Hematopoietic multipotent progenitor cell treated with erythropoietin and hydrocortisone succinate and interleukin-3 and kit ligand, for 15 days (in vitro differentiated cells): ENCODE measurements at places on chromosomes 11 and 22.

- peak; percentile 11 for DNase-seq
Observed at GRCh38 chr11:13384908-13385640, 77.9 kb downstream of the BTBD10 start.

DNA sequence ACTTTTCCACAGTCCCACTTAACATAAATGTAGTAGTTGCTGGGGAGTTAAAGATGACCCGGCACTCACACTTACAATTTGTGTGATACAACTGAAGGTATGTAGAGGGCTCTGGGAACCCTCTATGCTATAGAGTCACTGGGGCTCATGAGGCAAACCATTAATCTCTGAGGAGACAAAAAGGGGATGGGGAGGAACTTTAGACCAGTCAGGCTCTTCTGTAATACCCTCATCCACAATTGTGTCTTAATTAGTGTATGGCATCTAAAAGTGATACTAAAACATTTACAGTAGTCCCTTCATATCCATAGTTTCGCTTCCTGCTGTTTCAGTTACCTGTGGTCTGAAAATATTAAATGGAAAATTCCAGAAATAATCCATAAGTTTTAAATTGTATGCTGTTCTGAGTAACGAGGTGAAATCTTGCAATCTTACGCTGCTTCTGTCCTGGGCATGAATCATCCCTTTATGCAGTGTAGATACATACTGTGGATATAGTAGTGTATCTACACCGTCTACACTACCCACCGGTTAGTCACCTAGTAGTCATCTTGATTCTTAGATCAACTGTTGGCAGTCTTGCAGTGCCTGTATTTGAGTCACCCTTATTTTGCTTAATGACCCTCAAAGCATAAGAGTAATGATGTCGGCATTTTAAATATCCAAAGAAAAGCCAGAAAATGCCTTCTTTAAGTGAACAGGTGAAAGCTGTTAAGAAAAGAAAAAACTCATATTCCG, 12.2 kb downstream of the CBL start:
- no peak for DNase-seq

DNA sequence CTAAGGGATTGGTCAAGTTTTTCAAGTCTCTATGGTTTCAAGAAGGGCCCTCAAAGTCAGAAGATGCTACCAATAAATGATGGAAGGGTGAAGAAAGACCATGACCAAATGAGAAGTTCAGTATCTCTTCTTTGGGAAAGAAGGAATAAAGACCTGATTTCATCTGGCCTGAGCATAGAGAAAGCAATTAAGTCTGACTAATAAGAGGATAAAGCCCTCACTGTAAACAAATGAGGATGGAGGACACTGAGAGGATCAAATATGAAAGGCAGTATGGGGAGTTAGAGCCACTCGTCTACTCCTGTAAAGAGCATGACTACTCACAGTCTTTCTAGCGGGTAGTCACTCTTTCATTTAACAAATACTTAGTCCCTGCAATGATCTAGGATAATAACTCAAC, 44.6 kb downstream of the FAM168A start:
- DNase-seq, result no peak

DNA sequence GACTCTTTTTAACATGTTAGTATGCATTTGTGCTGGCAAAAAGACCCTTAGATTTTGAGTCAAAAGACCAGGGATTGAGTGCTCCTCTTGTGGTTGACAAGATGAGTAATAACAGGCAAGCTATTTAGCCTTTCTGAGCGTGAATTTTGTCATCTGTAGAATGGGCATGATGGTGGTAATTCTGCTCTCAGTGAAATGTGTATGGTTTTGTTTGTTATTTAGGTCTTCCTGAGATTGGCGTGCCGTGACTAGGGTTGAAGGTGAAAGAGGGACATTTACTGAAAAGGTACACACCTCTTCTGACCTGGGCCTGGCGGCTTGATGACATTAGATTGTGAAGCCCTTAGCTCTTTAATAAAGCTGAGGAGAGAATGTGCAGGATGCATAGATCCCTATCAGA, 8.4 kb upstream of the CEP295 start:
- DNase-seq, result no peak

DNA sequence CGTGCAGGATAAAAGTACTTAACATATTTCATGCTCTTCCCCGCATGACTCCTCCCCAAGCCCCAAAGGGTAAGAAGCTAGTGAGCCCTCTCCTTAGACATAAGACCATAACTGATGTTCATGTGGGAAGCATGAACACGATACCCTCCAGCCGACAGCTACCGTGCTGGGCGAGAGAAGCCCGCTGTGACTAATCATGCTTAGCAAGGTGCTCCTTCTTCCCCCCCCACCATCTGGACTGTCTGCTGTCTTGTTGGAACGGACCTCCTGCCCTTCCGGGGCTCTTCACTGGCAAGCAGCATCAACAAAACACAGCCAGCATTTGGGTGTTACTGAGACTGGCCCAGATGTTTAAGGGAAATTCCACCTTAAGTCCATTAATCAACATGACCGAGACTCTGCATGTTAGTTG, 200.6 kb downstream of the DBX1 start:
- no peak for DNase-seq

DNA sequence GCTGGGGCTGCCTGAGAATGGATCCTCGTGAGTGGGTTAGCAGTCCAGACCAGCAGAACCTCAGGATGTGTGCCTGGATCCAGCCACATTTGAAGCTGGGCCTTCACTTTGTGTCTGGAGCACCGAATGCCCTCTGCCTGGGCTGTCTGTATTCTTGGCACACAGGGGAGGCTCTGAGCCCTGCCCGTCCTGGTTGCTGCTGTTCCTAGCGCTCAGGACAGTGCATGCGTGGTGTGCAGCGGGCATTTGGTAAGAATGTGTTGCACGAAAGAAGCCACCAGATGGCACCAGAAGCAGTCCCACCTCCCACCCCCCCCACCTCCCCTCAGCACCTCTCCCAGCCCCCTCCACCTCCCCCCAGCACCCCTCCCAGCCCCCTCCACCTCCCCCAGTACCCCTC, 4.1 kb upstream of the MAPK11 start:
- peak; percentile 12 for DNase-seq
